Esophagus squamous epithelium (tissue), 5 donors: ENCODE measurements at places on chromosomes 6 and 20. TPM values are rescaled to one million over a fixed set of nuclear protein-coding genes. Genes with fewer than 3 reads are reported as not detected.

GRCh38 chr6:3135668-3136291 lies 17.3 kb downstream of the BPHL start:
- H3K36me3 ChIP-seq: peaks cover 95% of the 10 kb centered on the region
- DNase-seq: no peak
- H3K27ac ChIP-seq: no peak overlapping the region
- no peak overlapping the region for H3K4me3 ChIP-seq
- no peaks in the 10 kb centered on the region for H3K27me3 ChIP-seq

DNA sequence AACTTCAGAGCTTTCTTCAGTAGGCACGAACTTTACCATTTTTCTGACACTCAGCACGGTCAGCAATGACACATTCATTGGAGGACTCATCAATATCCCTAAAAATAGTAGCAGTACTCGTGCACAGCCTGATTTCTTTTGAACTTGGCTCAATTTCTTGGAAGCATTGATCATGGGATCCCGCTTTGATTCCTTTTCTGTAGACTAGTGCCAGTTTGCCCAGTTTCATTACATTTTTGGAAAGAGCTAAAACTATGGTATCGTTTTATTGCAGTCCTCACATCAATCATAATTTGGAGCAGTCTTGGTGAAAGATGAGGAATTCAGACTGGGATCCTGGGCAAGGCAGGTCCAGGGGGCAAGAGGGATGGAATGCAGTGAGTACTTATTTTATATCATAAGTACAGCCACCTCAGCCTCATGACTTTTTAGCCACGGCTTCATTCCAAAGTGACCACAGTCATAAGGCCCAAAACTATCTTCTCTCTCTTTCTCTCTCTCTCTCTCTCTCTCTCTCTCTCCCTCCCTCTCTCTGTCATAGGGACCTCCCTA lies 170.9 kb upstream of the AKAP12 start:
- H3K4me1 ChIP-seq: peaks cover 44% of the 10 kb centered on the region
- no peak overlapping the region for H3K4me3 ChIP-seq
- H3K36me3 ChIP-seq: no peaks in the 10 kb centered on the region
- DNase-seq: no peak
- peak overlapping the region; percentile 84 for H3K27ac ChIP-seq

Gene TRAPPC3L
- not detected for total RNA-seq

DNA sequence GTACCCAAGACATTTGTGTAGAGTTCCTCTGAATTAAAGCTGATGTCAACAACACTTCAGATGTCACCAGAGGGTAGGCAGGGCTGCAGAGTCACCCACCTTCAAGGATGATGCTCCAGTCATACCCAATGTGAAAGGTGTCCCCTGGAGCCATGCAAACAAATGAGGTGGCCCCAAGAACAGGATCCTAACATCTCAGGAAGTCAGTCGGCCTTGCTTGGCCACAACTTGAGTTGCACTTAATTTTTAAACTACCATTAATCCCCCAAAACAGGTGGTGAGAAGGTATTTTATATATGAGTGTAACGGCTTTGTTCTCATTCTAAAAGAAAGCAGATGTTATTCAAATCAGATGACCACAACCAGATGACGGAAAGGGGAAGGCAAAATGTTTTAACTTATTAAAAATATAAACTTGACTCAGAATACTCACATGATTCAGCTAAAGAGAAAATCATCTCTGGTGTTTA lies 21.1 kb upstream of the SERPINB1 start:
- peaks cover 4% of the 10 kb centered on the region for H3K4me1 ChIP-seq
- no peaks in the 10 kb centered on the region for H3K36me3 ChIP-seq
- no peak overlapping the region for H3K27ac ChIP-seq
- no peak overlapping the region for H3K4me3 ChIP-seq
- no peak for DNase-seq
- H3K27me3 ChIP-seq: no peaks in the 10 kb centered on the region

Gene EBF4
- 9.9 TPM for total RNA-seq

Gene LIN28B
- total RNA-seq: not detected

GRCh38 chr20:911882-912600 lies 4.1 kb downstream of the ANGPT4 start:
- no peaks in the 10 kb centered on the region for H3K36me3 ChIP-seq
- no peak for DNase-seq
- H3K27ac ChIP-seq: peak overlapping the region; percentile 67
- no peaks in the 10 kb centered on the region for H3K27me3 ChIP-seq
- H3K4me3 ChIP-seq: no peak overlapping the region

DNA sequence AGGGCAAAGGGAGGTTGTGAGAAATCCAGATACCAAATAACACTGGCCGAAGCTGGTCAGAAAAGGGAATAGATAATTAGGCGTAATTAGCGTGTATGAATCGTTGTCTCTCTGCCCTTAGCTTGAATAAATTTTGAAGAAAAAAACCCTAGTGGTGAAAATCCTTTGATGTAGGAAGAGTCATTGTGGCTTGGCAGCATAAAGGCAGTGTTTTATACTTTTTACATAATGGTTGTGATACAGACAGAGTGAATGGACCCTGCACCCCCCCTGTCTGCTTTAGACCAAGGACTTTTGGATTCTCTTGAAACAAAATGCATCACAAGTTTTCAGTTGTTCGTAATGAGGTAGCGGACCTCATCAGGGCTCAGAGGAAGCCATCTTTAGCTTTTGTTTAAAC lies 126.5 kb downstream of the AFG1L start:
- H3K27ac ChIP-seq: no peak overlapping the region
- no peaks in the 10 kb centered on the region for H3K27me3 ChIP-seq
- DNase-seq: no peak
- no peaks in the 10 kb centered on the region for H3K36me3 ChIP-seq
- H3K4me3 ChIP-seq: no peak overlapping the region

- H3K4me1 ChIP-seq: no peaks in the 10 kb centered on the region
- H3K4me3 ChIP-seq: no peak overlapping the region
- no peaks in the 10 kb centered on the region for H3K36me3 ChIP-seq
- no peak for DNase-seq
- no peaks in the 10 kb centered on the region for H3K27me3 ChIP-seq
Observed at GRCh38 chr6:22381845-22382544, 85.2 kb upstream of the PRL start.

Gene CUL9
- total RNA-seq: 38.0 TPM

DNA sequence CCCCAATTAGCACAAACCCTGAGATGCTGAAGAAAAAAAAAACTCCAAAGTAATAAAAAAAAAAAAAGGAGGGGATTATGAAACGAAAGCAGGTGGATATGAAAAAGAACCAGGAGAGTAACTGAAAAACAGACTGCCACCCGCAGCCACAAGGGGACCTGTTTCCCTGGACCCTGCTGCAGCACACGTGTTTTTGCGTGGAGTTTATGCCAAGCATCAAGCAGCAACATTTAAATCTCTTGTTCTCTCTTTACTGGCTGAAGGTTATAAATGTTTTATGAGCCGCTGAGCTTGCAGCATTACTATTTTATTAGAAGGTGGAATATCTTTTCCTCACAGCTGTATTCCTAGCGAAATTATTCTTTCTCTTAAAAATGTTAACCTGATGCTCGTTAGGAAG lies 131.6 kb upstream of the OLIG3 start:
- H3K4me1 ChIP-seq: no peaks in the 10 kb centered on the region
- no peaks in the 10 kb centered on the region for H3K27me3 ChIP-seq
- no peaks in the 10 kb centered on the region for H3K36me3 ChIP-seq
- no peak for DNase-seq
- no peak overlapping the region for H3K4me3 ChIP-seq
- H3K27ac ChIP-seq: no peak overlapping the region

Gene ADGB
- not detected for total RNA-seq

- H3K4me3 ChIP-seq: no peak overlapping the region
- peaks cover 14% of the 10 kb centered on the region for H3K27me3 ChIP-seq
- DNase-seq: no peak
- no peaks in the 10 kb centered on the region for H3K36me3 ChIP-seq
- no peaks in the 10 kb centered on the region for H3K4me1 ChIP-seq
Observed at GRCh38 chr20:44035924-44036323, 121.3 kb downstream of the TOX2 start.

Gene LY86
- not detected for total RNA-seq

- DNase-seq: no peak
- no peaks in the 10 kb centered on the region for H3K4me1 ChIP-seq
- no peak overlapping the region for H3K27ac ChIP-seq
- H3K27me3 ChIP-seq: no peaks in the 10 kb centered on the region
Observed at GRCh38 chr6:33820243-33820642, 16.4 kb upstream of the MLN start.

- H3K36me3 ChIP-seq: no peaks in the 10 kb centered on the region
- H3K4me1 ChIP-seq: no peaks in the 10 kb centered on the region
- H3K4me3 ChIP-seq: no peak overlapping the region
- no peak overlapping the region for H3K27ac ChIP-seq
Observed at GRCh38 chr6:159064477-159064876, 19.7 kb upstream of the TAGAP start.

Gene KHDC3L
- not detected for total RNA-seq

Gene SRMS
- not detected for total RNA-seq

DNA sequence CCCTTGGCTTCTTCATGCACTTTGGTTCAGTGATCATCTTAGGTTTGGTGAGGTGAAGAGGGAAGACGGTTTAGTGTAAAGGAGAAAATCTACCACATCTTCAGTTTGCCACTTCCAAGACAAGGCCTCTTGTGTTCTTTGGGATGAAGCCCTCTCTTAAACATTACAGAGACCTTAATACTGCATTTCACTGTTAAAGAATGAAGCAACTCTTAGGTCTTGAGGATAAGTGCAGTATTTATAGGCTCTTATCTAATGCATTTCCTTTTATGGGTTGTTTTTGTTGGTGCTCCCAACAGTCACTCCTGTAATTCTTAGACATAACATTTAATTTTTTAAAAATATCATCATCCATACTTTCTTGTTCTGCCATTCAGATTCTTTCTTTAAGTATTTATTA lies 139.9 kb upstream of the LAMP5 start:
- H3K27ac ChIP-seq: no peak overlapping the region
- no peak overlapping the region for H3K4me3 ChIP-seq
- H3K27me3 ChIP-seq: no peaks in the 10 kb centered on the region
- H3K4me1 ChIP-seq: no peaks in the 10 kb centered on the region
- DNase-seq: no peak

- H3K27me3 ChIP-seq: no peaks in the 10 kb centered on the region
- peak overlapping the region; percentile 28 for H3K27ac ChIP-seq
- no peak overlapping the region for H3K4me3 ChIP-seq
- DNase-seq: no peak
- no peaks in the 10 kb centered on the region for H3K4me1 ChIP-seq
Observed at GRCh38 chr6:151101161-151101815, 138.5 kb upstream of the AKAP12 start.

- H3K36me3 ChIP-seq: no peaks in the 10 kb centered on the region
- H3K27me3 ChIP-seq: no peaks in the 10 kb centered on the region
- H3K4me1 ChIP-seq: no peaks in the 10 kb centered on the region
- no peak overlapping the region for H3K27ac ChIP-seq
Observed at GRCh38 chr6:101747160-101747559, 353.7 kb downstream of the GRIK2 start.

Gene SIRPD
- not detected for total RNA-seq

- no peaks in the 10 kb centered on the region for H3K36me3 ChIP-seq
- no peaks in the 10 kb centered on the region for H3K27me3 ChIP-seq
- no peaks in the 10 kb centered on the region for H3K4me1 ChIP-seq
- H3K27ac ChIP-seq: no peak overlapping the region
- DNase-seq: no peak
Observed at GRCh38 chr6:90397929-90398674, 101.5 kb upstream of the BACH2 start.

DNA sequence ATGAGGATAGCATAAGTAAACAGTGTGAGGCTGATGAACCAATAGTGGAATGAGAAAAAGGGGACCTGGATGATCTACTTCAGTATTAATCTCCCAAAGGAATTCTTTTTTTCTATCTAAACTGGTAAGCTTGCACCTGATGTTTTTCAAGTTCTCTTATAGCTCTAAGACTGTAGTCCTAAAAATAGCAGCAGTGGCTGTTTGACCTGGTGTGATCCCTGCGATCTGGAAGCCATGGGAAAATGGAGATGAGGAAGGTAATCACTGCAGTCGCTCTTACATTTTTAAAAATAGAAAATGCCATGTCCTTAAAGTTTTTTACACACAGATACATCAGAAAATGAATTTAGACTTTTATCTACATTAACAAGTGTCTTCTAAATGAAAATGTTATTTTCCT lies 926.4 kb upstream of the SLC35B3 start:
- no peak overlapping the region for H3K4me3 ChIP-seq
- no peaks in the 10 kb centered on the region for H3K27me3 ChIP-seq
- no peak for DNase-seq
- no peak overlapping the region for H3K27ac ChIP-seq

DNA sequence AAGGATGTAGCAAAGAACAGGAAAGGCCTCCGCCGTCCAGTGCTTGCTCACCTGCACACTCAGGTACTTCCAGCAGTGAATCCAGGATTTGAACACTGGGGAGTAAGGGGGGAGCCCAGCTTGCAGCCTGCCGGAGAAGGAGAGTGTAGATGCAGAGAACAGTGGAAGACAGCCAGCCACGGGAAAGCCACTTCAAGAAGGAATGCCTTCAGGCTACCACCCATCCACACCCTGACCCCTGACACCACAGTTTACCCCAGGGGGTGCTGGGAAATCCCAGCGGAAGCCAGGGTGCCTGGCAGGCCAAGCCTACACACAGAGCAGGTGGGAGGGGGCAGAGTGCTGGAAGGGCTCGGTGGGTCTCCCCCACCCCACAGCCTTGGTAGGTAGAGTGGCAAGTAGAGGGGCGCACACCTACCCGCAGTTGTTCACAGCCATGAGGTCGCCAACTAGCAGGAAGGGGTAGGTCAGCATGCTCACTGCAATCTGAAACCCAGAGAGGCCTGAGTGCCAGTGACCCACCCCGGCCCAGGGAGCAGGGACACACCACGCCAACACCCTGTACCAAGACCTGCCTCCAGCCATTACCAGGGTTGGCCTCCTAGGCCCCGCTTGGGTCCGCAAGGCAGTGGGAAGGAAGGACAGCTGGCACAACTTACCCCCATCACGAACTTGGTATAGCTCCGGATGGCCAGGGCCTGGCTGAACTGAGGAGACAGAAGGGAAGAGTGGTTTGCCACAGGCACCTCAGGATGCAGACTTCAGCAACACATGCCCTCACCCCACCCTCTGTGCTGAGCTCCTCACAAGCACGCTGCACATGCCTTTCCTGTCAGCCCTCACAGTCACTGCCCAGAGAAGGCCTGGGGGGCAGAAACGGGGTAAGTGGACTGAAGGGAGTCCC lies 15.7 kb downstream of the PI16 start:
- H3K27ac ChIP-seq: peak overlapping the region; percentile 19
- H3K4me1 ChIP-seq: peaks cover 21% of the 10 kb centered on the region
- no peaks in the 10 kb centered on the region for H3K27me3 ChIP-seq
- no peak for DNase-seq
- H3K4me3 ChIP-seq: no peak overlapping the region
